ENCODE measurements at places on chromosomes 5 and 9. TPM values are rescaled to one million over a fixed set of nuclear protein-coding genes. Genes with fewer than 3 reads are reported as not detected.

DNA sequence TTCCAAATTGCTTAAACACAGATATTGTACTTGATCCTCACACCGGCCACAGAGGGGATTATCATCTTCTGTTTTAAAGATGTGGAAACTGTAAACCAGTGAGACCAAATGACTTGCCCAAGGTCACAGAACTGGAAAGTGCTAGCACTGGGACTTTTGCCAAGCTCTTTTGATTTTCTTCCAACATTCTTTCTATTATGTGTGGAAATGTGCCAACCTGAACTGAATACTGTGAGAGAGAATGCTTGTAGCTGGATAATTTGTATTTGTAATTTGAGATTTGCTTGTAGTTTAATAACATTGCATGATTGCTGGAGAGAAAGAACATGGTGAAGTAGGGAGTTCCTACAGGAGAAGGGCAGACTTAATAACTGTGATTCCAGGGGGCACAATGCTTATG lies 977.9 kb upstream of the NUDT12 start:
- no peak overlapping the region for H3K4me3 ChIP-seq
- no peaks in the 10 kb centered on the region for H3K4me1 ChIP-seq
- no peak for DNase-seq
- H3K27ac ChIP-seq, result no peak overlapping the region

DNA sequence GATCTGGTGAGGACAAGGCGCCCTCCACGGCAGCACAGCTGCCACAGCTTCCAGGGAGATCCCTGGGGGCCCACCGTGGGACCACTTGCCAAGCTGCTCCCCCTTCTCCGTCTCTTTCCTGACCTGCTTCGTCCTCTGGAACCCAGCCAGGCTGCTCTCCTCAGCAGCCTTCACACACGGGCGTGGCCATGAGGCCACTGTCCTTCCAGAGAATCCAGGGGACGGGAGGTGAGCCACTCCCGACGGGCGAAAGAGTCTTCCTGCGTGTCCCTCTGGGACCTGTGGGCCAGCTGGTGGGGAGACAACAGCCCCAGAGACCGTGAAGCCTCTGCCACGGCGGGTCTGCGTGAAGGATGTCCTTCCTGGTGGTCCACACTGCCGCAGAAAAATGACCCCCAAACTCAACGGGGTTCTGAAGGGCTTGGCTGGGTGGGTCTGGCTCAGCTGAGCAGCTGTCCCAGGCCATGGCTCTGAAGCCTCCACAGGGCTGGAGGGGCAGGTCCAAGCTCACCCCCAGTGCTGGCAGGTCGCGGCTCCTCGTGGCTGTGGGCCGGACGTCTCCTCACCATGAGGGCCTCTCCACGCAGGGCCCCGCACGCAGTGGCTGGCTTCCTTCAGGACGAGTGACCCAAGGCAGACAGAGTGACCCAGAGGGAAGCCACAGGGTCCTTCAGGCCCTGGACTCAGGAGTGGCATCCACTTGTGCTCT lies 47.4 kb upstream of the NKD2 start:
- peaks cover 23% of the 10 kb centered on the region for H3K4me1 ChIP-seq
- H3K4me3 ChIP-seq, result no peak overlapping the region
- DNase-seq, result peak; percentile 76
- no peaks in the 10 kb centered on the region for H3K36me3 ChIP-seq

- H3K4me3 ChIP-seq, result no peak overlapping the region
- H3K4me1 ChIP-seq, result peaks cover 27% of the 10 kb centered on the region
- no peak overlapping the region for H3K27ac ChIP-seq
- no peaks in the 10 kb centered on the region for H3K27me3 ChIP-seq
These were observed 1.9 kb upstream of the GM2A start for GRCh38 chr5:151251001-151251551.

DNA sequence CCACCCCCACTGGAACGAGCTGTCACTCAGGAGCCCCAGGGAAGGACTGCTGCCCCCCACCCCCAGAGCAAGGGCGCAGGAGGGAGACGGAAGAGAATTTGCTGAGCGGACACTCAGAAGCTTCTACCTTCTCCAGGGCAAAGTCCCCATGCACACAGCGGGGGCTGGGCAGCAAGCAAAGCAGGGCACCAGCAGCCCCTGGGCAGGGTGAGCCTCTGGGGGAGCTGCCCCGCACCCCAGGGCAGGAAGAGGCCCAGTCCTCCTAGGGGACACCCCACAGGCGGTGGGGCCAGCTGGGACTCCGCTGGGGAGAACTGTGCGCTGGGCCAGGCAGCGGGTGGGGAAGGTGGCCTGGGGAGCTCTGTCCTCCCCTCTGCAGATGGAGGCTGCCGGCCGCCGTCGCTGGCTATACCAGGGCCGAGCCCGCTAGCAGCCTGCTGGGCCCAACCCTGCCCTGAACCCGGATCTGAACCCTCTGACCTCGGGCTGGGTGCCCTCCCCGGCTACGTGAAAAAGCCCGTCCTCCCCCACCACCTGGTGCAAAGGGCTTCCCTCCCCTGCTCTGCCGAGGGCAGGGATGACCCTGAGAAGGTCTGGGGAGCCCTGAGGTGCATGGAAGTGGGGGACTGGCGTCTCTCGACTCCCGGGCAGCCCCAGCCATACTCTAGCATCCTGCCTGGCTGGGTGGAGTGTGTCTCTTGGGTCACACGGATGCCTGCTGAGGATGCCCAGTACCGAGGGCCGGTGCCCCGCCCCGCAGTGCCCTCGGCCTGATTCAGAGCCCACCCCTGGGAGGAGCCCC lies 597 bp upstream of the SLC34A3 start:
- H3K36me3 ChIP-seq, result no peaks in the 10 kb centered on the region
- no peak overlapping the region for H3K4me3 ChIP-seq
- peaks cover 28% of the 10 kb centered on the region for H3K4me1 ChIP-seq
- no peak for DNase-seq

- DNase-seq, result peak; percentile 82
- no peaks in the 10 kb centered on the region for H3K27me3 ChIP-seq
- H3K36me3 ChIP-seq, result no peaks in the 10 kb centered on the region
- H3K27ac ChIP-seq, result peak overlapping the region; percentile 97
- peaks cover 97% of the 10 kb centered on the region for H3K4me1 ChIP-seq
These were observed 18.1 kb downstream of the GSN start for GRCh38 chr9:121285835-121286687.

DNA sequence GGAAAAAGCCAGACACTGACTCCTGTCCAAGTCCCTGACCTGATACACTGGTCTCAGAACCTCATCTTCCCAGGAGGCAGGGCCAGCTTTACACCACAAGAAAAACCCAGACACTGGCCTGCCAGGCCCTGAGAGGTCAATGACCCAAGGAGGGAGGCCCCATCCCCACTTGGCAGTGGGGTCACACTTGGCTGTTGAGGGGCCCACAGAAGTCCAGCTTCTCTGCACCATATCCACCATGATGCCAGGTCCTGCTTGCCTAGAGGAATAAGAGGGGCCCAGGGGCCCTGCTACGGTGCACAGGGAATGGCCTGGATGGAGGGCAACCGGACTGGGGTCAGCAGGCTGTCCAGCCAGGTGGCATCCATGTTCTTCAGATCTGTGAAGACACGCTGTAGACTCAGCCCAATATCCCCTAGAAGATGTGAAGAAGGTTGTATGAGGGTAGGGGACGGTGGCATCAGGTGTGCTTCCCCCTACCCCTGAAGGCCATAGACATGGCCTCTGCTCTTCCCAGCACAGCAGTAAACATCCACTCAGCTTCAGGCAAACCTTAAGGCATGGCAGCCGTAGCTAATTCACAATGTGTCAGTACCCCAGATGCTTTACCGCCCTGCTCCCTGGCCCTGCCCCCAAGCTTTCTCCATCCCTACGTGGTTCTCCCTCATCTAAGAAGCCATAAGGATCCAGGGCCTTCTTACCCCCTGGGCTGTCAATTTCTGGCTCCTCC lies 6.7 kb downstream of the IRF1 start:
- H3K4me3 ChIP-seq, result no peak overlapping the region
- DNase-seq, result peak; percentile 49
- peaks cover 59% of the 10 kb centered on the region for H3K36me3 ChIP-seq

DNA sequence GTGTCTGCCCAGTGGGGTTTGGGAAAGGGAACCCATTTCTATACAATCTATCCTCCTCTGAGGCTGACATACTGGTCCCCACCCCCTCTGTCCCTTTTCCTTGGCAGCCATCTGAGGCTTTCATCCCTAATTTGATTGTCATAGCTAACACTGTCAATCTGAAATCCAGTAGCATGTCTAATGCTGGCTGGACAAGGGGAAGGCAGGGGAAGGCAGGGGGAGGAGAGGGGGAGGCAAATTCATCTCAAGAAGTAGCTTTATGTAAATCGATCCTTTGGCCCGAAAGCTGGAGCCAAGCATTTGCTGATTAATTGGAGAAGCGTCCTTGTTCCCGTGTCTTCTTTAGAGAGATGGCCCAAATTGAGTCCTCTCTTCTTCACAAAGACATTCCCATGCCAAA lies 314.1 kb upstream of the PANK3 start:
- H3K36me3 ChIP-seq, result no peaks in the 10 kb centered on the region
- no peak for DNase-seq
- H3K27ac ChIP-seq, result no peak overlapping the region
- no peak overlapping the region for H3K4me3 ChIP-seq
- no peaks in the 10 kb centered on the region for H3K4me1 ChIP-seq

GRCh38 chr9:129225815-129226214 lies 47.8 kb upstream of the IER5L start:
- H3K4me3 ChIP-seq, result no peak overlapping the region
- no peaks in the 10 kb centered on the region for H3K27me3 ChIP-seq
- H3K4me1 ChIP-seq, result peaks cover 9% of the 10 kb centered on the region
- H3K27ac ChIP-seq, result no peak overlapping the region

The UQCRQ gene
- total RNA-seq, result 243 TPM

The CDH6 gene
- 0.57 TPM for total RNA-seq

The PCDHB11 gene
- total RNA-seq, result 2.8 TPM

The RNF183 gene
- total RNA-seq, result 2.0 TPM
